ENCODE measurements at places on chromosomes 1 and 21. TPM values are rescaled to one million over a fixed set of nuclear protein-coding genes. Genes with fewer than 3 reads are reported as not detected.

Gene AZIN2
- 2.5 TPM for total RNA-seq

Gene LCE1E
- total RNA-seq: not detected

Gene GPR37L1
- total RNA-seq: under 0.01 TPM

Gene S100A12
- total RNA-seq: not detected

Gene PLEKHG5
- 3.1 TPM for total RNA-seq

Gene SPRR2F
- not detected for total RNA-seq

Gene CTNNBIP1
- 10.8 TPM for total RNA-seq

Gene CR1L
- total RNA-seq: not detected

Gene DYNLT5
- 0.49 TPM for total RNA-seq

Gene ATAD3B
- 14.6 TPM for total RNA-seq

Measured in sigmoid colon (tissue), 7 donors.